Stimulated activated CD4-positive, alpha-beta T cell treated with anti-CD3 and anti-CD28 coated beads, Interleukin-1b, Interleukin-23, amount 100 ng/mL, for 4 hours (primary cell): ENCODE measurements at places on chromosomes 7 and 10.

DNA sequence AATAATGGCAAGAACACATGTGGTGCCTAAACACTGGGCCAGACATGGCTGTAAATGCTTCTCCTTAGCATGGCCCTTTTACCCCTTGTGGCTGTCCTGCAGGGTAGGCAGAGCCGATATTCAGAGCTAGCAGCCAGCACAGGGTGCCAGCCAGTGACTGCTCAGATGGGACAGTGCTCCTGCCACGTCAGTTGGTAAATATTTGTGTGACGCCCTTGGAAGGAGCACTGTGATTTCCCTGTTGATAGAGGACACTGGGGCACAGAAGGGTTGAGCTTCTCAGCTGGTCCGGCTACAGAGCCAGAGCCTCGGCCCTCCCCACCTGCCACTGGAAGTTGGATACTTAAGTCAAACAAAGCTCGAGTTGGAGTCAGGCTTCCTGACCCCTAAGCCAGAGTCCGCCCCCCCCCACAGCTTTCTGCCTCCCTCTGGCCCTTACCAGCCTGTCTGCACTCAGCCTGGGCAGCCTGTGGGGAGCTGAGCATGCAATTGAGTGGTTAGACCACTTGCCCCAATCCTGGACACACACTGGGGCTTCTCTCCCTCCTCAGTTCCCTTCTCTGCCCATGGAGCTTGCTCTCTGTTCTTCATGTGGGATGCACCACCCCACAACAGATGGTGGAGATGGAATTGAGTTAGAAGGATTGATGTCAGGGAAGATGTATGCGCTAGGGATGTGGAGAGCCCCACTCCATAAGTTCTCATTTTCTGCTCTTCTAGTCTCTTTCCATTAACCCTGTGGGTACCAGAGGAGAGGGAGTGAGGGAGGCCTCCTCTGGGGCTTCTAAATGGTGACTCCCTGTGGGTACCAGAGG is 350.8 kb downstream of the PLXNA4 start:
- DNase-seq = no peak

DNA sequence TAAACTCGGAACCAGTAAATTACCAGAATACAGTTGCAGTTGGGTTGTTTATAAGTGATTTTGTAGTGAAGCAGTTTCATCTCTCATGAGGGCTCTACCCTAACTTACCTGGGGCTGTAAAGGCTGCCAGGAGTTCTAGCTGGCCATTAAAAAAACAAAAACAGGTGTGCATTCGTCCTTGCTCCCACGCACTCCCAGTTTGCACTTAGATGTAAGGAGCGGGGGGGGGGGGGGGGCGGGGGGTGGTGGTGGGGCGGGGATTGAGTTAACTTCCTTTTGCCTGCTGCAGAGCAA is 2.3 kb upstream of the PFKFB3 start:
- no peak for DNase-seq

- DNase-seq = no peak
Measured at GRCh38 chr10:32995751-32996150, 37.7 kb upstream of the ITGB1 start.

DNA sequence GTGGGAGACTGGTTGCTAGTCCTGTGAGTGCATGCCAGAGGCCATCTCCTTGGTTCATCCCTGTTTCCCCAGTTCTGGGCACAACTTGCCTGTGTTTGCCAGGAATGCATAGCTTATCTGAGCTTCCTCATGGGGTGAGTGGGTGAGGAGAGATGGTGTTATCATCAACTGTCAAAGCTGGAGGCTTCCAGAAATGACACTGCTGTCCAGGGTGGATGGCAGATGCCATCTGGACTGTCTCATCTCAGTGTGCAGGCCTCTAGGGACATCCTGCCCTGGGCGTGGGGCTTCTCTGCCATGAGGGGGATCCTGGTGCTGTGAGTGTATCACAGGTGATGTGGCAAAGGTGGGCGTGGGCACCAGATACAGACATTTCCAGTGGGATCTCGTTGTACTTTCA is 328.6 kb downstream of the DPP6 start:
- no peak for DNase-seq

DNA sequence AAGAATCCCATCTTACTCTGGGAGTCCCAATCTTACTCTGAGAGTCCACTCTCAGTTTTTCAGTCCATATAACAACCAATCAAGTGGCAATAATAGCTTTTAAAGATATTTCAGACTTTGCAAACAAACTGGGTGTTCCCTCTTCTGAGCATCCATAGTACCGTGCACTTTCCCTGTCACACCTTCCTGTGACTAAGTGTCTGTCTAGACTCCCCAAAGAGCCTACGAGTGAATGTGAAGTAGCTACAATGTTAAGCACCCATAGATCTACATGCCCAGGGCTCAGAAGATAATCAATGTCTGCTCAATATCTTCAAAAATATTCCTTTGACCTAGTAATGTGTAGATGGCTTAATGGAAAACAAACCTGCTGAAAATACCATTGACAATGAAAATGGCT is 95.6 kb upstream of the ASAH2 start:
- no peak for DNase-seq

DNA sequence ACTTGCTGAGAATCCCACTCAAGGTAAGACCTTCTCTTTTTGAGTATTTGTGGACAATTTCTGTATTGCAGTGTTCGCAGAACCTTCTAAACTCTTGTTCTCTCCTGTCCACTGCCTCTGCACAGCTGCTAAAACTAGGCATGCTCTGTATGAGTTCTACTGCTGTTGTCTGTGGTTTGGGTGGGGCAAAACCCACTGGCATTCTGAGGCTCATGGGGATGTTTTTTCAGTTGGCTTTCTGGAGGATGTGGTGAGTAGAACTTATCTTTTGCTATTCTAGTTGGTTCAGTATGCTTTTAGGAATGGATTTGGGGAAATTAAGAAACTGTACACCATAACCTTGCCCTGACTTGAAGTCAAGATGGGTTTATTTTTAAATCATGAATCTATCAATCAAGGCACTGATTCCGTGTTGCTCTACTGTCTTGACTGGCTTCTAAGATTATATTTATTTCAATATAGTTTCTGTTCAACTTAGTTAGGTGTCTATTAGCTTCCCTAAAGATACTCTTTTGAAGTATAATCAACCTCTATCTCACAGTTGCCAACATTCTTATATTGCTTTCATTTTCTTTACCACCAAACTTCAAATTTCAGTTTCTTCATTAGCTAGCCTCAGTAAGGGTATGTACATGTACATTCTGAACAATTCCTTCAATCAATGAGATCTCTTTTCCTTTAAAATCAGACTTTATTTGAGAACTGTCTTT is 25.0 kb upstream of the C1GALT1 start:
- DNase-seq = peak; percentile 15

GRCh38 chr7:14687241-14687640 is 215.3 kb downstream of the DGKB start:
- no peak for DNase-seq

- no peak for DNase-seq
Measured at GRCh38 chr10:117987244-117987909, 59.4 kb downstream of the RAB11FIP2 start.

- DNase-seq = no peak
Measured at GRCh38 chr10:23975431-23975830, 233.5 kb upstream of the KIAA1217 start.

GRCh38 chr7:26958834-26959233 is 94.4 kb upstream of the SKAP2 start:
- no peak for DNase-seq

GRCh38 chr10:23157691-23158369 is 34.3 kb upstream of the PTF1A start:
- DNase-seq = no peak

DNA sequence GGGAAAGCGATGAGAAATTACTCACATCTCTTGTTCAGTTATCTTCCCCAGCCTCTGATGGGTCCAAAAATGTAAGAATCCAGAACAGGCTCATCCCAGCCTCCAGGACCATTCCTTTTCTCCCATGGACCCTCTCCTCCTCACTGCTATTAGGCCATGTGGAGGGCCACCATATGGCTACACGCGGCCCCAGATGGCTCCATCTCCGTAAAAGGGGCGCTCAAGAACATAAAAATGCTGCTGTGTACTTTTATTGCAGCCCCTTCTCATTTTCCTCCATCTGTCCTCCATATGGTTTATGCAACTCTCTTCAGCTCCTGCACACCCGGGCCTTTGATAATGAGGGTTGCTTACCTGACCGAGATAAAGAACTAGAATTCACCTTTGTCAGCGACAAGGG is 166.2 kb downstream of the RAPGEF5 start:
- no peak for DNase-seq

GRCh38 chr7:106588422-106589197 is 72.3 kb downstream of the CCDC71L start:
- no peak for DNase-seq

DNA sequence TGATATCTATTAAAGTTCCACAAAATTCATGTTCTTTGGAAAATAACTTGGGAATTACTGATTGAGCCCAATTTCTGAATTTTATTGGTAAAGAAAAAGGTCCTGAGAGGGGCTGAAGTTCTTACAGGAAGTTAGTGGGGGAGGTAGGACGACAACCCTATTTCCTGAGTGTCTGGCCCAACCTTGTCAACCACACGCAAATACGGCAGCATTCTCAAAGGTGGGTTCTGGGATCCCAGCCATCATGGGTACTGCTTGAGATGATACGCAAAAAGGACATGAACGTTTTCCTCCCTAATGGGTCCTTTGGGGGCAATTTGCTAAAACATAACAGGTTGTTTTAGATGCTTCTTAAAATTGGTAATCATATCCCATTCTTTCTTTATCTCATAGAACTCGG is 2.7 kb upstream of the PDCD4 start:
- DNase-seq = no peak

GRCh38 chr10:132752378-132752777 is 33.6 kb downstream of the NKX6-2 start:
- DNase-seq = no peak

DNA sequence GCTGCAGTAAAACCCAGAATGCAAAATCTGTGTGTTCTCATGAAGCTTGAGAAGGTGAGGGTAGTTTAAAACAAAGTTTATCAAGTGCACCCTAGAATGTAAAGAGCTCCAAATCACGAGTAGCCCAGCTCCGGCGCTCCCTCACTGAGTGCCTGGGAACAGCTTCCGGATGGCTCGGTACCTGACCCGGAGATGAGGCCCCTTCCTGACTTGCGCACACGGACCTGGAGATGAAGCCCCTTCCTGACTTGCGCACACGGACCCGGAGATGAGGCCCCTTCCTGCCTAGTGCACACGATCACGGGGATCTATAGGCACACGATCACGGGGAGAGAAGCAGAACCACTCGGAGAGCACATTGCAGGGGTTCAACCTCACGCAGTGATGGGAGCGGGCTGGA is 322.1 kb upstream of the RNF32 start:
- no peak for DNase-seq

DNA sequence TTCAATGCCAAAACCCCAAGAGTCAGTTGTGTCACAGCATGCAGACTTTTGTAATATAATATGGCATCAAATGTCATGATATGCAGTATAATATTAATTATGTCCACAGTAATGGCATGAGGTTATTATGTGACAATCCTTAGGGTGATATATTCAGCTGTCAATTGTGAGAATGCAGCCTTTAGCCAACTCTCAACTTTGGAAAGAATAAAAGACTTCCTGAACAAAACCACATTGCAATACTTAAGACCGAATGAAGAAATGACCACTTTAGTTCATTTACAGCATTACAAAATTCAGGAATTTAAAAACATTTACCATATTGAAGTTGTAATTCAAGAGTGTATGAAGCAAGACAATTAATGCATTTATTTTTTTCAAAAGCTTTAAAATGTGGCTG is 45.4 kb downstream of the CPVL start:
- DNase-seq = no peak

DNA sequence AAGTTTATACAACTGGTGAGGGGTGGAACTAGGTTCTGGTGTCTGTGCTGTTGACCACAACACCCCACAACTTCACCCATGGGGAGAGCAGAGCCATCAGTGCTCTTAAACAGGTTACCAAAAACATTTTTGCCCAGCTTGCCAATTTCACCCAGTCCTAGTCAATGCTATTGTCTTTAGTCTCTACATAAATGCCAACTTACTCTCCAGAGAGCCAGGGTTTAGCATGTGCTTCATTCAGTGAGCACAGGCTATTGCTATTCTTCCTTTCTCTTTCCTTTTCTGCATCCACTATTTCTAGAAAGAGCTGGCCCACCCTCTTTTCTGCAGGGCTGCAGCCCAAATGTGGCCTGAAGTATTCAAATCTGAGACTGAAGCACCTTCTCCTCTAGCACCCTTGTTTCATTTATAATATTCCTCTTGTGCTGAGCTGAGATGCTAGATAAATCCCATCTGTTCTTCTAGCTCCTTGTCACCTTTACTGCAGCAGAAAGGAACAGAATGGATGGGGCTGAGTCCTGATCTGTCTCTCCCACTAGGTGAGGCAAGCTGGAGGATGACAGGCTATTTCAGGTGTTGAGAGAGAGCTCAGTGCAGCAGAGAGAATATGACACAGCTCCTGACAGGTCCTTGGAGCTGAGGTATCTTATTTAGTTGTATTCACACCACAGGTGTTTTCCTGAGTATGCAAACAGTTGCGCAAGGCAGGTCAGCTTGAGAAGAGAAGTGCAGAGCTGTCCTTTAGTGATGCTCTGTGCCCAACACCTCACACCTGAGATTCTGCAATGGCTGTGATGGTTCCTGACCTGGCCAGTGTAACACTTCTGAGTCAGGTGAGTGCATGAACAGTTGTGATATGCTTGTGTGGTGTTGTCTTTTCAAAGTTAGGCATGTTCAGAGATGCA is 819.2 kb downstream of the CCSER2 start:
- no peak for DNase-seq

DNA sequence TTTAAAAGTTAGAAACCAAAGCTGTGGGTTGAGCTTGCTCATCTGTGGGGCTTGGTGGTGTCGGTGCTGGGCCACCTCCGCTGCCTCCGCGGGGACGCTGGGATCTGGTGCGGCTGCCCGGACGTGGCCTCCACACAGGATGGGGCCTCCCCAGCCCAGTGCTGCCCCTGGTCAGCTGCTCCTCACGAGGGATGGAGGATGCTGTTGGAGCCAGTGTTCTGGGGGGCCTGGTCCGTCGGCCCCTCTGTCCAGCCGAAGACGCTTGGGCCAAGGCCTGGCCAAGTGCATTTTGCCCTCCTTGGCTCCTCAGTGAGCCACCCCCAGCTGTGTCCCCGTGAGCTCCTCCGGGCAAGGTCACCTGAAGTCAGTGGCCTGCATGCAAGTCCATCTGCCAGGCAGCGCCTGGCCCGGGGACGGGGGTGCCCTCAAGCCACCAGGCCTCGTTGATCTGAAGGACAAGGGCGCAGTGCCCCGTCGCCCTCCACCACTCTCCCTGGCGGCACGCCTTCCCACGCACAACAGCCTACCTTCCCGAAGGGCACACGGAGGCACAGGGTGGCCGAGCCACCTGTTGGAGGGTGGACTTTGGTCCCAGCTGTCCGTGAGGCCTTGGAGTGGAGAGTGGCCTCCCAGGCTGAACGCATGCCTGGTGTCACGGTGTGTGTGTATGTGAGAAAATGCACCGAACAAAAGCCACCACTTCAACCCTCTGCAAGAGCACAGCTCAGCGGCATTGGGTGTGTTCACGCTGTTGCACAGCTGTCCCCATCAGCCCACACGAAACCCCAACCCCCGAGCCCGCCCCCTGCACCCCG is 27.3 kb downstream of the KNDC1 start:
- no peak for DNase-seq

GRCh38 chr7:31049005-31049765 is 2.9 kb upstream of the ADCYAP1R1 start:
- no peak for DNase-seq
